ELR (cell line): ENCODE measurements at places on chromosomes 1 and 21.

DNA sequence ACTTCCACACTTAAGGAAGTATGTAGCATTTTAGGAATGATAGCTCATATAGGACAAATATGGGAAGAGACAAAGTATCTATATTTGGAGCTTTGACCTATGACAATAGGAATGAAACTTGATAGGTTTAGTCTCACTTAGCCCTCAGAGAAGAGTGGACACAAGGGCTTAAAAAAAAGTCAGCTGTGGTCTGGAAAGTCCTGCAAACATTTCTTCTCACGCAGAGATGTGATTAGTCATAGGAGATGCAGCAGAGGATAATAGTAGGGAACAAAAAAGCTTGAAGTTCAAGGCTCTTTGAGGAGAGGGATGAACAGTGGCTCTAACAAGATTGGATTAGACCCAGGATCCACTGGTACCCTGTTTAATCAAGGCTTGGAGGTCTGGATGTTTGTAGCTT lies 14.8 kb upstream of the RNF220 start:
- peak; percentile 83 for DNase-seq

DNA sequence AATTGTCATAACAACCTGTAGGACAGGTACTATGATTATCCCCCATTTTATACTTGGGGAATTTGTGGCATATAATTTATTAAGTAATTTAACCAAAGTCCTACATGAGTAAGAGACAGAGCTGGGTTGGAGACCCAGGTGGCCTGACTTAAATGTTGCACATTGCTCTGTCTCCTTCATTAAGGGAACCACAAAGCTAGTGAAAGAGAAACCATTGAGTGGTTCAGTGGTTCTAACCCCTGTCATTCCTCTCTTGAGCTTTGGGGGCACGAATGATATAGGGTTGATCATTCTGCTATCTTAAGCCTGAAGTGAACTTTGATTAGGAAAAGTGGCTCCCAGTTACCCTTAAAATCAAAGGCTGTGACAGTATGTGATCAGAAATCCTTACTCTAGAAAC lies 5.3 kb upstream of the MAP3K7CL start:
- DNase-seq = no peak

- peak; percentile 55 for DNase-seq
Observed at GRCh38 chr1:32893198-32894018, 7.1 kb downstream of the HPCA start.

- DNase-seq = no peak
Observed at GRCh38 chr1:19772053-19772452, 27.7 kb downstream of the TMCO4 start.

DNA sequence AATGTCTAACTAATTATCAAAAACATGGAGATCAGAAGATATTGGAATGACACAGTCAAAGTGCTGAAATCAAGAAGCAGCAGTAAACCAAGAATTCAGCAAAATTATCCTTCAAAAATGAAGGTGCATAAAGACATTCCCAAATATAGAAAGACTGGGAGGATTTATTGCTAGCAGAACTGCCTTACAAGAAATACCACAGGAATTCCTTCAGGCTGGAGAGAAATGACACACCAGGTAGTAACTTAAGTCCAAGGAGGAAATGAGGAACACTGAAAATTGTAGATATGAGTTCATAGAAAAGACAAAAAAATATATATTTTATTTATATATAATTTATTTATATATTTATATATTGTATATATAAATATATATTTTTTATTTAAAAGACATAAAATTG lies 217.2 kb downstream of the RPS6KC1 start:
- peak; percentile 69 for DNase-seq

DNA sequence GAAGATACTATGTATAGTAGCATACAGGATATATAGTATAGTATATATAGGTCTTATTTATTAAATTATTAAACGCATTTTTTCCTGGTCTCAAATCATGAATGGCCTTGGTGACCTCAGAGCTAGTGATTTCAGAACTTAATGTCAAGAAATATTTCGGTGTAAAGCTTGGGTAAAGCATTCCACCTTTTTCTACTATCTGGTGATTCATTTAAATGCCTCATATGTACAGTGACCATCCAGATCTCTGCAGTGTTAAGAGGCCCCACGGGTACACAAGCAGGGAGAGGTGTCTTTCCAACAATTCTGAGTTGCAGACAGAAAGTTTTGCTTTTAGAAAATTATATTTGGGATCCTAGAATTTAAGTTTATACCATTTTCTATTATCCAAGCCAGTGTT lies 626.5 kb downstream of the PTPRC start:
- DNase-seq = peak; percentile 7

GRCh38 chr21:45623436-45623835 lies 20.1 kb upstream of the PCBP3 start:
- DNase-seq = no peak

DNA sequence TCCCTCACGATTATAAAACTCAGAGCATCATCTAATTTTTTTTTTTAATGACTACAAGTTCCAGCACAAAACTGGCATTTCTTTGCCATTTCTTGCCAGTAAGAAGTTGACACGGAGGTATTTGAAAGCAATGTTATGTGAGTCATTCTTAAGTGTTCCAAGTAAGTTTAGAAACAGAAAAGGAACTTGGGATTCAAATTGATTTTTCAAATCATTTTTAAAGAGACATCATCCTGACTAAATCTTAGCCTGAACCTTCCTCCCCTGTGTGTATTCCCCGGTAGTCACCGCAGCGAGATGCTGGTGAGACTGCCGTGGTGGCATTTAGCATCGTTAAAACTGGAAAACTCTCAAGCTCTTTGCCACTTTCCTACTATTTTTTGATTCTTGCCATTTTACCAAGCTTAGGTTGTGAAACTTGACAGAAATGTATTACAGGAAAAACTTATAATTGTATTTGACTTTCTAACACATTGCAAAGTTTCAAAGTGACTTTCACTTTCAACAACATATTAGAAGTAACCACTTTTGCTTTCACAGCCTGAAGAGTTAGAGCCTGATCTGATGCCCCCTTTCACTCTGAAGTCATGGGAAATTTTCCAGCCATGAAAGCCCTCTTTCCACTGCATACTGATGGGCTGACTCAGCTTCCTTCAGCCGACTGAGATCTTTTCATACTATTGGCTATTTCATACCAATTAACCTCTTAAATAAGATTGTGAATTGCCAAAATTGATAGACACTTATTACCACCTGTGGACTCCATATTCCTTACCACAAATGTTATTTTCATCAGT lies 61.4 kb downstream of the OLFML2B start:
- DNase-seq = peak; percentile 94

DNA sequence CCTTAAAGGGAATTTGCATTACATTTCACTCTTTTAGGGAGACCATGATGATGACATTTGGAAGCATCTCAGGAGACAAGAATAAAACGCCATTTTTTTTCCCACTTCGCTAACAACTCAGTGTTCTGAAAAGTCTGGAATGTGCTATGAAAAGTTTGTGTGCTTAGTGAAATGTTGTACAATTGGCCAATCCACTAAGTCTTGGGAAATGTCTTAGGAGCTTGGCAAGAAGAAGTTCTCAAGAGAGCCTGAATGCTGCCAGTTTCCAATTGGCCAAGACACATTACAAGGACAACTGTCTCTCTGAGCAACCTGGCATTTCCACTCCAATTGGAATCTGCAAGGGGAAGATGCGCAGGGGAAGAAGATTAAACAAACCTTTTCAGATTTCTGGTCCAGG lies 401.8 kb downstream of the RWDD3 start:
- no peak for DNase-seq

DNA sequence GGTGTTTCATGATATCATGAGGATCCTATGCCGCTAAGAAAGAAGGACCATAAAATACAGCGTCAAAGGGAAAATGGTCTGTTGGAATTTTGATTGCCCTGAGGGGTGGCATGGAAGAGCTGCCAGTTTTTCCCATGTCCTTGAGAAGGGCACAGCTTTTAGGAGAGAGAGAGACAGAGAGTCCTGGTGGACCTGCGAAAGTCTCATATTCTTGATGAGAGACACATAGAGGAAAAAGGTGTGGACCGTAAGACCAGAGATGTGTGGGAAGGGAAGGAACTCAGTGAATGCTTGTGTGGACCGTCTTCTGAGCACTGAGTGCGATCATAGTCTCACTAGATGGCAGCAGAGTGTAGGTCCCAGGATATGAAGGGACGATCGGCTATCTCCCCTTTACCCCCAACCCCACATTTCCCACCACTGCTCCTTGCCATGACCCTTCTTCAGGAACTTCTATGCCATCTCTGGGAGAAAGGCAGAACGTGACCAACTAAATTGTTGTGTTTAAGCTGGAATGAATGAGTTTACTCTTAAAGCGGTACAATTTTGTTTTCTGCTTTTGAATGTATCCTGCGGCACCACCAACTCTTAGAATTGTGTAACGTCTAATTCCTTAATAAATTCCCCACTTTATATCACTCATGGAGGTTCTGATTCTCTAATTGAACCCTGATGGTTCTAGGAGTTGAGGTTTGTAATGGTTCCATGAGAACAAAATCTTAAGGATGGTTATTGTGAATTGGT lies 117.7 kb downstream of the CTH start:
- DNase-seq = peak; percentile 46

DNA sequence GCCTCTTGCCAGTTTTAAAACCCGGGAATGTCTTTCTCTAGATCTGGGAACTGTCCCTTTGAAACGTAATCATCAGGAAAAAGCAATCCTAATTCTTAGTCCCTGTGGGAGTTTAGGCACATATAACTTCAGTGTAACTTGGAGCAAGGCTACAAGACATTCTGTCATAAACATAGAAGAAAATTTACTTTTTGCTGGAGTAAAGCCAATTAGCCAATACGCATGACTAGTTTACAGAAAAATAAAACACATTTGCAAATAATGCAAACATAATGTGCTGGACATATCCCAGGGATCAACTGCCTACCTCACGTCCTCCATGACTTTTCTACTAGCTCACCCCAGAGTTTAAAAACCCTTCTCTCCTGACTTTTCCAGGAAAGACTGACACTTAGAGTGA lies 970.6 kb downstream of the MRPL39 start:
- no peak for DNase-seq

DNA sequence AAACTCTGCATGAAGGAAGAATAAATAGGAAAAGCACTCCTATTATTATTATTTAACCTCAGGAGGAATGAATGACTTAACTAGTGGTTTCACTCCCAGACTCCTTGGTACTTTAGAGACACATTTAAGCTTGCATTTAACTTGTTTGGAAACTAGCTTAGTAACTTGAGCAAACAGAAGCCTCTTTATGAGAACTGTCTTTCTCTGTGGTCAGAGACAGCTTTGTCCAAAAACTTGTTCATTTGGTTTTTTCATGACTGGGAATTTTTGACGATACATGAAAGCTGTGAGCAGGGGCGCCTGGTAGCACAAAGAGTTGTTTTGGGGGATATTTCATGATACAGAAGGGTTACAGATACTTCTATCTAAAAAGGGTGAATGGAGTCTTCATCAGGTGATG lies 33.6 kb upstream of the VTCN1 start:
- DNase-seq = no peak
